ENCODE measurements at places on chromosomes 12 and 14.

DNA sequence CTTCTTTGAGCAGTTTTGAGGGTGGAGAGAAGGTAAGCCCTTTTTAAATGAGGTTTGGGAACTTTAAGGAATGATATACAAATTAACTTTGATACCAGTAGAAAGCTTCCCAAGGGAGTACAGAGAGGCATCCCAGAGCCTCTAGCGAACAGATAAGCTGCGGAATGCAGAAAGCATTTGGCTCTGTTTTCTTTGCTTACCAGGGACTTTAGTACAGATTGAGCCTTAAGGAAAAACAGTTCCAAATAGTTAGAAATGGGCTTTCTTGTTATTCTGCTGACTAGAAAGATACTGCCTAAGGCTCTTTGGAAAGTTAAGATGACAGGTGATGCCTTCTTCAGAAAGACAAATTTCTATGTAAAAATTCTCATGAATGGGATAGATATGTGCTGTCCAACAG lies 261.7 kb upstream of the FOXN3 start:
- no peak for DNase-seq

DNA sequence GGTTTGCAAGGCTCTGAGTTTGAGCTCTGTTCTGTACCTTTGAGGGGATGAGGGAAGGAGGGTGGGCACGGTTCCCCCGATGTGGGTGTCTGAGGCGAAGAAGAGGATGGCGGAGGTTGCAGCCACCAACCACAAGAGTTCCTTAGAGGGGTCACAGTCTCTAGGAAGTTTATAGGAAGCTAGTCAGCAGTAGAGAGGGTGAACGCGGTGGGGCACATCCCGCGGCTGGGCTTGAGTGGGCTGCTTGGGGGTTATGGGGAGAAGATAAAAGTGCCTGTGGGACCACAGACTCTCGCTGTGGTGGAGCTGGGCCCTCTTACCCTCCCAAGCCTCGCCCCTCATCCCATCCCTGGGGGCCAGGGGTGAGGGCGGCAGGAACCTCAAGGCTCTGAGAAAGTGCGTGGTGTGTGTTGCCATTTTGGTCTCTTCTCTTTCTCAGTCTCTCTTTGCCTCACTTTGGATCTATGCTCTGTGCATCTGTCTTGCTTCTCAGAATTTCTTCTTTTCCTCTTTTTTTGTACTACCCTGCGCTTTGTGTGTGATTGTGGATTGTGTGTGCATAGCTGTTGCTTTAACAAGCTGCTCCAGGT lies 2.7 kb downstream of the CD4 start:
- DNase-seq: no peak

GRCh38 chr12:114918535-114919233 lies 234.7 kb upstream of the TBX3 start:
- DNase-seq: no peak

- DNase-seq: no peak
Measured at GRCh38 chr14:73264885-73265720, 27.8 kb downstream of the PAPLN start.

Measured in stimulated activated CD4-positive, alpha-beta T cell treated with anti-CD3 and anti-CD28 coated beads, Interleukin-4, amount 100 ng/mL, for 4 hours (primary cell).